ENCODE measurements at places on chromosomes 5 and 9.

GRCh38 chr9:98944057-98944733 is 488 bp downstream of the COL15A1 start:
- no peak for DNase-seq

- DNase-seq = no peak
Measured at GRCh38 chr5:109053995-109054417, 306.3 kb downstream of the FER start.

DNA sequence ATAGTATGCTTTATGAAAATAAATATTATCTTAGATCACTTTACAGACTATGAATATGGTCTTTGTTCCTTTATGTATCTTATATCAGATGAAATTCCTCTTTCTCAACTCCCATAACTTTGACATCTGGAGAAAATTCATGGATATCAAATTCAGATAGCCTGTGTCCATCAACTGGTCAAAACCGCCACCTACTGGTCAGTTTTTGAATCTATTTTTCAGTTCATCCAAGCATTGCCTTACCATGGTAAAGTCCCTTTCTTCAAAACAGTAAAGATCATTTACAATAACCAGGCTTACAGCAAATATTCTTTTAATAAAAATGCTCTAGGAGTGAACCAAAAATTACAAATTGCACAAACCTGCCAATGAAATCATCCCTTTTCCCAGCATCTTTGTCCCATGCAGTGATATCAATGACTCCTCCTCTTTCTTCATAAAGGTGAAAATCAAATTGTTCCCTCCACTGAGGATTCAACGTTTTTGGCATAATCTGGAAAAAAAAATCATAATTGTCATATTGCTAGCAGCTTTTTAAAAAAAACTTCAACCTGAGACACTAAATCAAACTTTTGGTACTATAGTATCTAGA is 290.5 kb downstream of the SLF1 start:
- no peak for DNase-seq

- no peak for DNase-seq
Measured at GRCh38 chr9:135130207-135130976, 42.9 kb downstream of the OLFM1 start.

GRCh38 chr9:22813529-22813928 is 366.9 kb downstream of the DMRTA1 start:
- no peak for DNase-seq

DNA sequence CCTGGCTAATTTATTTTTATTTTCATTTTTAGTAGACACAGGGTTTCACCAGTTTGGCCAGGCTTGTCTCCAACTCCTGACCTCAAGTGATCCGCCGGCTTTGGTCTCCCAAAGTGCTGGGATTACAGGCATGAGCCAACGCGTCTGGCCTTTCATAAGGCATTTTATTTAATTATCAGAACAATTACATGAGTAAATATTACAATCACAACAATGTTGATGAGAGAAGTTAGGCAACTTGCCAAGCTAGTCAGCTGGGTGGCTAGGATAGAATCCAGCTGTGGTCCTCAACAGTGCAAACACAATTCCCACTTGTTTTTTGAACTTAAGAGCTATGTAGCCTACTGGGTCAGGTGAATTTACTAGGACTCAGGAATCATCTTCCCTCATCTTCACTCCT is 22.0 kb downstream of the C9orf57 start:
- DNase-seq = no peak

- DNase-seq = no peak
Measured at GRCh38 chr5:72605632-72606031, 98.4 kb upstream of the ZNF366 start.

GRCh38 chr5:169006842-169007790 is 293.8 kb downstream of the SLIT3 start:
- no peak for DNase-seq

GRCh38 chr5:44842496-44843282 is 33.9 kb downstream of the MRPS30 start:
- no peak for DNase-seq

DNA sequence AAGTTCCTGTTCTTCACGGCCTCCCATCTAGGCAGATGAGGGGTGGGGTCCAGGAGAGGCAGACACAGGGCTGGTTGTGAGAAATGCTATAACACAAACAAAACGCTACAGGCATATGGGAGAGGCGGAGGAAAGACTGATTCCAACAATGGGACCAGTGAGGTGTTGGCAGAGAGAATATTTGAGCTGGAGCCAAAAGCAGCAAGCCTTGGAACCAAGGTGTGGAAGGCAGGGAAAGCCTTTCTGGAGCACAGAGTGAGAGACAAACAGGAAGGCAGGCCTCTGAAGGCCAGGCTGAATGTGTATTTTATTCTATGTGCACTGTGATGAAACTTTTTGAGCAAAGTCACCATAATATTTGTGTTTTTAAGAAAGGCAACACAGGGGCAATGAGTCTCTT is 2.9 kb downstream of the ATPSCKMT start:
- no peak for DNase-seq

DNA sequence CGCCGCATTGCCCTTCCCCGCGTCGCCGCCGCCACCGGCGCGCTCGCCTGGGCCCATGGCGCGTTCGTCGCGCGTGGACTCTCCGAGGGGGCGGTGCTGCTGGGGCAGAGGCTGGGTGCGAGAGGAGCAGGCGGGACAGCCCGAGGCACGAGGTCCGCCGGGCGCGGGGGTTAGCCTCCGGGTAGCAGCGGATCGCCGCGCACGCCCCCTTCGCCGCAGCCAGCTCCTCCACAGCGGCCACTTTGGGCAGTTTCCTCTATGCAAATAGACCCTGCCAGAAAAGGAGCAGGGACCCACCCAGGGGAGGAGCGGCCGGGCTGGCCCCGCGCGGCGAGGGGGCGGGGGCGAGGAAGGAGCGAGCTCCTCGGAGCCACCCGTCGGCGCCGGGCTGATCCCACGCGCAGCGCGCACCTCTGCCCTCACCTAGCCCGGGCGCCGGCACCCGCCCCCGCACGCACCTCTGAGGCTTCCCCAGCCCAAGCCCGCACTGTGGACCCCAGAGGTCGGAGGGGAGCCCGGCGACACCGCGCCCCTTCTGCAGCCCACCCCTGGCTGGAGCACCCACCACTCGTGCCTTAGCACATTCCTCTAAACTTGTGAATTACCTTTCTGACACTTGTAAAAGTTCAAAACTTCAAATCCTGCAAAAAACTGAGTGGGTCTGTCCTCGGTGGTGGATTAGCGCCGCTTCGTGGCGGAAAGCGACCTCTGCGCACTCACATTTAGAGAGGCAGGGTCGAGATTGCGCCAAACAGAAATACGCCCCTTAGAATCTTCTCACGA is at the start of gene COL23A1:
Gene COL23A1, minus strand, starts transcription at position 253 of the 783 bp plus-strand sequence.
- DNase-seq = peak; percentile 2

GRCh38 chr5:154850255-154851062 is at the start of gene FAXDC2:
Gene FAXDC2 (minus strand): TSS chr5:154850603. CDS start chr5:154838178, 12,425 bp downstream.
- DNase-seq = no peak

GRCh38 chr9:14563902-14564624 is 129.2 kb downstream of the ZDHHC21 start:
- no peak for DNase-seq

- DNase-seq = no peak
Measured at GRCh38 chr5:10537624-10538023, 26.2 kb upstream of the ANKRD33B start.

DNA sequence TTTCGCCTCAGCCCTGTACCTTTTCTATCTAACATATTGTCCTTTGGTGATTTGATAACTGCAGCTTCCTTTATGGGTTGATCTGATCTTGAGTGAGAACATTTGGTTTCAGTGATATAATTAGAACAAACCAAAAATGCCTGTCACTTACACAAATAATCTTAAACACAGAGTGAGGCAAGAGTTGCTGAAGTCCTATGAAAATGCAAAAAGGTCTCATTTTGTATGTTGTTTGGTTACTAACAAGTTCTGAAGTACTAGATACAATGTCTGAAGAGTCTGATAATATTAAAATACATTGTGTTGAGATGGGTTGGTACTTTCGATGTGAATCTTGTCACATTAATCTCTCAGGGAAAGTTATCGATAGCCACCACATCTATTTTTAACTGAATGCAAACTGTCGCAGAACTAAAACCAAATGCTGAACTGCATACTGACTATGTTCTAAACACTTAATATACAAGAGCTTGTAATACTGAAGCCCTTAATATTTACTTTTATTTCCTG is 70.4 kb upstream of the TMED7 start:
- no peak for DNase-seq

GRCh38 chr9:94687451-94687850 is 39.0 kb upstream of the AOPEP start:
- DNase-seq = no peak

- no peak for DNase-seq
Measured at GRCh38 chr5:107396351-107396690, 274.4 kb downstream of the EFNA5 start.

- no peak for DNase-seq
Measured at GRCh38 chr5:78327761-78328510, 32.5 kb upstream of the SCAMP1 start.

DNA sequence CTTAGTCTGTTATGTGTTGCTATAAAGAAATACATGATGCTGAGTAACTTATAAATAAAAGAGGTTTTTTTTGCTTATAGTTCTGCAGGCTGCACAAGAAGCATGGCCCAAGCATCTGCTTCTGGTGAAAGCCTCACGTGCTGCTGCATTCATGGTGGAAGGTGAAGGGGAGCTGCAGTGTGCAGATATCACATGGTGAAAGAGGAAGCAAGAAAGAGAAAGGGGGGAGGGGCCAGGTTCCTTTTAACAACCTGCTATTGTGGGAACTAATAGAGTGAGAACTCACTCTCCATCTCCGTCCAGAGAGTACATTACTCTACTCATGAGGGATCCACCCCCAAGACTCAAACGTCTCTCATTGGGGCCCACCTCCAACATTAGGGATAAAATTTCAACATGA is 12.5 kb upstream of the PARP8 start:
- DNase-seq = no peak

GRCh38 chr5:140381972-140382371 is 19.7 kb upstream of the ANKHD1 start:
- DNase-seq = no peak

- DNase-seq = no peak
Measured at GRCh38 chr9:134618833-134619447, 22.7 kb upstream of the COL5A1 start.

GRCh38 chr5:10949856-10950630 is 189.0 kb upstream of the DAP start:
- no peak for DNase-seq

DNA sequence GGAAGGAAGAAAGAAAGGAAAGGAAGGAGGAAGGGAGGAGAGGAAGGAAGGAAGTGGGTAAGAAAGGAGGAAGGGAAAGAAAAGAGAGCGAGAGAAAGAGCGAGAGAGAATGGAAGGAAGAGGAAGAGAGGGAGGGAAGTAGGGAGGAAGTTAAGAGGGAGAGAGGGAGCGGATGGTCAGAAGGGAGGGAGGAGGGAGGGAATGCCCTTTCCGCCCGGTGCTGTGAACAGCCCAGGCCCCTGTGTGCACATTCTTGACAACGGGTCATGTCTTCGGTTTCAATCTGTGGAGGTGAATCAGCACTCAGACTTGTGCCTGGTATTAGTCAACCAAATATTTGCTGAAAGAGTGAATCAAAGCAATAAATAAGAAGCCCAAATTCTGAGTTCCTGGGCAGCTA is 39.2 kb downstream of the PRUNE2 start:
- DNase-seq = no peak

DNA sequence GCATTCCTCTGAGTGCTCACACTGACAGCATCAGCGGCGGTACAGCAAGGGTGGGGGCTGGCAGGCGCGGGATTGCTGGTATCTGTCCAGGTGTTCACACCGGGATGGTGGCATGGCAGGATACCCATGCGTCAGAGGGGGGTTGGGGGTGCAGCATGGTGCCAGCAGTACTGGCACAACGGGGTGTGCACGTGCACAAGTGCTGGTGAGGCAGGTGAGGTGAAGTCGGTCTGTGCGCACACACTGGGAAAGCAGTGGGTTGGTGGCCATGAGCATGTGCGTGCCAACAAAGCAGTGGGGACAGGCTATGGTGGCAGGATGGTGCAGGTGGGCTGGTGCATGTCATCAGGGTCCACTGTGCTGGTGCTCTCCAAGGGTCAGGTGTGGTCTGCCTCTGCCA is 819.6 kb upstream of the EDIL3 start:
- no peak for DNase-seq
